ENCODE measurements at places on chromosomes 7 and 10. TPM values are rescaled to one million over a fixed set of nuclear protein-coding genes. Genes with fewer than 3 reads are reported as not detected.

- no peak for DNase-seq
Observed at GRCh38 chr7:16646472-16647072, 591 bp downstream of the BZW2 start.

DNA sequence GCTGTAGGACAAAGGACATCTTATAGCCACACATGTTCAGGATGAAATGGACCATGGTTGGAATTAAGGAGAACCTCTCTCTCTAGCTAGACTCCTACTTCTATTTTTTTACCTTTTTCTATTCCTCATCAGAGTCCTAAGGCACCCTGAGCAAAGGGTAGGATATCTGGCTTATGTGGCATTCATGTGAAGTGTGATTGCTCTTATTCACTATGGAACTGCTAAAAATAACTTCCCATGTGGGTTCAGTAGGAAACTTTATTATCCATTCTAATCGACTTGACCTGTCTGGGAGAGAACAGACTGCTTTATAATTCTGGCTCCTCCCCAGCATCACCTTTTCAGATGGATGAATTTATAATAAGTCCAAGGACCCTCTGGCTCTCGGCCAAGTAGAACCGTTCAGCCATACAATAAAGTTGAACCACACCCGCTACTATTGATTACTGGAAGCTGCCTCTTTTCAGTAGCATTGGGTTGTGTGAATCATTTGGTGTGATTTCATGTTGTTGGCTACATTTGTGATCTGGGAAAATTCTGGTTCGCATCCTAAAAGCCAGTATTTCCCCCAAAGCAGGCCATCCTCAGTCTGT lies 117.5 kb downstream of the NRF1 start:
- no peak for DNase-seq

GRCh38 chr7:48035301-48035966 lies at the start of gene C7orf57:
Gene C7orf57, plus strand, starts transcription at chr7:48035543. Its CDS starts 766 bp downstream, at chr7:48036309.
- peak; percentile 86 for DNase-seq

GRCh38 chr7:105849122-105849855 lies 27.1 kb downstream of the ATXN7L1 start:
- DNase-seq, result peak; percentile 33

ADRB1 gene
- total RNA-seq, result not detected

GRCh38 chr10:49243610-49244283 lies 55.2 kb upstream of the C10orf71 start:
- DNase-seq, result no peak

GRCh38 chr7:141975806-141976523 lies 2.4 kb upstream of the TAS2R38 start:
- peak; percentile 3 for DNase-seq

GIMAP4 gene
- not detected for total RNA-seq

- DNase-seq, result no peak
Observed at GRCh38 chr7:22460363-22460988, 39.5 kb downstream of the STEAP1B start.

DNA sequence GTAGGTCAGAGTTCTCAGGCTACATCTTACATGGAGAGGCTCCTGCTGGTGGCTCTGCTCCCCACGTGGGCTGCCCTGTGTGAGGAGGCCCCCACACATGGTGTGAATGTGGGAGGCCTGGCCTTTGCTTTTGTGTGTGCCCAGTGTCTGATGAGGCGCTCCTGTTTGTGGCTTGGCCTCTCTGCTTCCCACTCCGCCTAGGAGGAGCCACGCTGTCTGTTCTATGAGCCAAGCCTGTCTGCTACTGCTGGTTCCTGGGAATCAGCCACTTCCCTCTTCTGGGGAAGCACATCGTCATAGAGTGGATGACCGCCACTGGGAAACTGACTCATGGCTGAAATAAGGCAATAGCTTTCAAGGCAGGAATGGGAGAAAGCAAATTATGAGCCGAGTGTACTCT lies 87.1 kb downstream of the CYP26A1 start:
- no peak for DNase-seq

CYP3A7 gene
- not detected for total RNA-seq

DNA sequence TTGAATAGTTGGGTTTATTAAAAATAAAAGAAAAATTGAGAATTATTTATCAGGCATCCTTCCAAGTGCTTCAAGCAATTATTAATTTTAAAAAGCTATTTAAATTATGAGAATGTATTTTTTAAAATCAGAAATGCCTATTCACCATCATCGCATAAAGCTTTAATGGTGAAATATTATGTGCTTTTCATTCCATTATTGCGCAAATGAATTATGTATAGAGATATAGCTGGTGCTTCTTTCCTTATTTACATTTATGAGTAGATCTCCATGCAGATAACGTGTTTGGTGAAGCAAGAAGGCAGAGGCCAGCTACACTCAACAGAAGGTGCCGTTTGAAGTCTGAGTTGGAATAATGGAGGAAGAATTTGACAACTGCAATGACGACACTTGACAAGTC lies 549.1 kb upstream of the DPP6 start:
- DNase-seq, result no peak

- no peak for DNase-seq
Observed at GRCh38 chr10:44478876-44479705, 94.2 kb upstream of the CXCL12 start.

FLNC gene
- 202 TPM for total RNA-seq

PGAM2 gene
- total RNA-seq, result under 0.01 TPM

DNA sequence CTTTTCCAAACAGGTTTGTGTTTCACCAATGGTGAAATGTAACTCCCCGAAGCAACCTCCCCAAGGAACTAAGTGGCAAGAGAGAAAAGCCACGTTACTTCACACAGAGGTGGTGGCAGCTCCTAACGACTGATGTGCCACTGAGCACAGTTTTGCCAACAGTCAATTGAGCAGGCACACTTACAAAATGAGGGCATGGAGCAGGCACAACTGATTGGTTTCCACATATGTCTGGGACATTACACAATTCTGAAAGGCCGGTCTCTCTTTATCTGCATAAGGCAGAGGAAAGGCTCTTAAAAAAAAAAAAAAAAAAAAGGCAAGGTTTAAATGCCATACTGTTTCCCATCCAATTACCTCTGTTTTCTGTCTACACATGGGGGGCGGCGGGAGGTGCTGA lies 86.7 kb downstream of the GFRA1 start:
- DNase-seq, result peak; percentile 21

DNA sequence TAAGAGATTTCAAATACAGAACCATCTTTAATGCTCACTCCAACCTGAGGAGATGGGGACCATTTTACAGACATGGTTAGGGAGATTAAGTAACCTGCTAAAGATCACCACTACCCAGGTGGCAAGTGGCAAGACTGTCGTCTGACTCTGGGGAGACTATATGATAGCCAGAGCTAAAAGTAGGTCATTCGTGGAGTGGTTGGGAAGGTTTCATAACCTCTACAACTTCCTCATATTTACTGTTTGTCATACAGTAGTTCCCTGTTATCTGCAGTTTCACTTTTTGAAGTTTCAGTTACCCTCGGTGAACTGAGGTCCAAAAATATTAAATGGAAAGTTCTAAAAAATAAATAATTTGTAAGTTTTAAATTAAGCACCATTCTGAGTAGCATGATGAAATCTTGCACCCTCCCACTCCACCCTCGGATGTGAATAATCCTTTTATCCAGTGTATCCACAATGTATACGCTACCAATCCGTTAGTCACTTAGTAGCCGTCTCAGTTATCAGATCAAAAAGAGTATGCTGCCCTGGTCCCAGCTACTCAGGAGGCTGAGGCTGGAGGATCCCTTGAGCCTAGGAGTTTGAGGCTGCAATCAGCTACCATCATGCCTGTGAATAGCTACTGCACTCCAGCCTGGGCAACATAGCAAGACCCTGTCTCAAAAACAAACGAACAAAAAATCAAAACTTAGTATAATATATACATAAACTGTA lies 14.9 kb upstream of the LGI1 start:
- peak; percentile 15 for DNase-seq

DNA sequence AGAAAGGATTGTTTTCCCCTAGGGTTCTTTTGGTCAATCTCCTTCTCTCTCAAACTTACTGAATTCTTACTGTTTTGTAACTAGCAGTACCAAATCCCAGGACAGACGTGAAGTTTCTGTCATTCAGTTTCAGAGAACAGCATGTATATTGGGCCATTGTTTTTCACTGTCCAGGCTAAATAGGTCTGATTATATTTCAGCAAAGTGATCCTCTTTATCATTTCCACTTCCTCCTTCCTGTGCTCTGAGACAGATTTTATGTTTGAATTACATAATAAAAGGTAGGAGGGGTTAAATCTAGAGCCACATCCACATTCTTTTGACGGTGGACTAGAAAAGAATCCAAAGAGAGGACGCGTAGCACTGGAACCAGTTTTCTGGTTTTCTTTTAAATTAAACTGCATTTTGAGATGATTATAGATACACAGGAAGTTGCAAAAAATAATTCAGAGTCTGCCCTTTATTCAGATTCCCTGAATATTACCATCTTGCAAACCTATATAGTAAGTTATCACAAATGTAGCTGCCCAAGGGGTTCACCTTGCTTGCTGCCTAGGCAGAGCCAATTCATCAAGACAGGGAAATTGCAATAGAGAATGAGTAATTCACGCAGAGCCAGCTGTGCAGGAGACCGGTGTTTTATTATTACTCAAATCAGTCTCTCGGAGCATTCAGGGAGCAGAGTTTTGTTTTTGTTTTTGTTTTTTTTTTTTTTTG lies 40.1 kb downstream of the AKR1E2 start:
- DNase-seq, result peak; percentile 22

- peak; percentile 42 for DNase-seq
Observed at GRCh38 chr10:59580026-59580863, 129.4 kb downstream of the SLC16A9 start.

- DNase-seq, result peak; percentile 86
Observed at GRCh38 chr10:87531908-87532622, 27.4 kb downstream of the MINPP1 start.

- DNase-seq, result no peak
Observed at GRCh38 chr7:150408393-150409299, 29.5 kb downstream of the ZNF775 start.

SPDYE2 gene
- not detected for total RNA-seq

DNA sequence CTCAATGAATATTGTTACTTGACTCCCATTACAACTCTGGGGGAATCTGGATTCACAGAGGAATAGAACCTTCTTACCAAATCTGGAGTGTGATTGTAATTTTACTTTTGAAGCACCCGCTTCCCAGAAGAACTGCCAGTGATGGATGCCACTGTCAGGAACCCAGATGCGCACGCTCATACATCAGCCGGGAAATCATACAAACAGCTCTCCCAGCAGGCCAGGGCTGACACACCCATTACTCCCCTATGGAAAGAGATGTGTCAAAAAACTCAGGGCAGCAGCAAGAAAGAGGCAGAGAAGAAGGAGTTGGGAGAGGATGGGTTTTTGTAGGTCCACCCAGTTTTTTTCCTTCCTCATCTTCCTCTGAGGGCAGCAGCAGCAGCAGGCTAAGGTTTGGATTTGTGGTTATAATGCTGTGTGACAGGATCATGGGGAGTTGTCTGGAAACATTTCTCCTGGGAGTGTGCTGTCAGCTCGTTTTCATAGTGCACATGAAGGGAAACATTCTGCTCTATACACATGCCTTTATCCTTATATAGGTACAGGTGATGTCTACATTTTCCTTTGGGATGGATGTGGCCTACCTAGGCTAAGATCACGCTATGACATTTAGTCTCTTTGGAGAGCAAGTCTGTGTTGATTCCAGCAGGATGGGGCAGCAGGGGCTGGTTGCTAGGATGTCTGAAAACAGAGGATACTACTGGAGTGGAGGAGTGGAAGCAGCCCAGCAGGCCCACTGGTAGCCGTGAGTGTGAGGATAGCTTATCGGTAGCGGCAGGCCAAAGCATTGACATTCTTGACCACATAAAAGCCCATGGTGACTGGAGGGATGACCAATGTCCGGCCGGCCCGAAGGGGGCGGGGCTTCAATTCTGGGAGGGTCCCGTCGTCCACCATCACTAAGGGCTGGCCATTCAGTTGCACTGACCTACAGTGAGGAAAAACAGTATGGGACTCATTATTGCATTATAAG lies 12.4 kb upstream of the HPS1 start:
- no peak for DNase-seq

OPN1SW gene
- total RNA-seq, result not detected

MYH16 gene
- not detected for total RNA-seq
